ENCODE measurements at places on chromosomes 1 and 21. TPM values are rescaled to one million over a fixed set of nuclear protein-coding genes. Genes with fewer than 3 reads are reported as not detected.

The HSF2BP gene
- 0.16 TPM for polyA plus RNA-seq

The SPRR2B gene
- not detected for polyA plus RNA-seq

The STMN1 gene
- polyA plus RNA-seq, result 13.5 TPM

The HSPA6 gene
- polyA plus RNA-seq, result 0.63 TPM

The RGL1 gene
- polyA plus RNA-seq, result 5.6 TPM

The EDARADD gene
- 0.13 TPM for polyA plus RNA-seq

The TMCO4 gene
- polyA plus RNA-seq, result 6.8 TPM

- no peak for DNase-seq
Measured at GRCh38 chr1:50060279-50060678, 36.5 kb upstream of the AGBL4 start.

DNA sequence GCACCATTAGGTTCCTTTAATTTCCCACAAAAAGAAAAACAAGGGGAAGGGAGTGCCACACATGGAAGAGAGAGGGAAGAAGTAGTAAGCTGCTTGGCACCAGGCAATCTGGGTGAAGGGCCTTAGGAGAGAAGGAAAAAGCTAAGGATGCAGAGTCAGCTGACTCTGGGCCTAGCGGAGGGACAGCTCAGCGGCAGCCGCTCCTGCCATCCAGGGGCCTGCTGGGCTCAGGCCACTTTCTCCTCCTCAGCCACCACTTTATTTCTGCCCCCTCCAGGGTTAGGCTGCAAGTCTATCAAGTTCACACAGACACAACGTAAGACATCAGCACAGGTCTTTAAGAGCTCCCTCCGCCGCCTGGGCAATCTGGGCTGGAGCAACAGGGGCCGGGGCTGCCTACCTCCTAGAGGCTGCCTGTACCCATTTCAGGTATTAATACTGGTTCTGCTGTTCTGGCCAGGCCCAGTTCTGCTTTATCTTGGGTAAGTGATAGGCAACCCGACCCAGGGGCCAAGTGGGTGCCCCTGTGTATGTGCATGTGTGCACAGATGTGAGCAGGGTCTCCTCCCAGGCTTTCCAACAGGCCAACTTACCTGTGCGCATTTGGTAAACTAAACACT, 53.6 kb downstream of the SLC45A1 start:
- DNase-seq, result no peak

- DNase-seq, result peak; percentile 75
Measured at GRCh38 chr1:115641762-115642167, at the start of gene VANGL1. Gene VANGL1 (plus strand): TSS chr1:115641970. CDS start chr1:115651414, 9,444 bp downstream.

- no peak for DNase-seq
Measured at GRCh38 chr1:223289621-223290020, 74.4 kb downstream of the SUSD4 start.

- DNase-seq, result no peak
Measured at GRCh38 chr1:59432531-59433439, 135.9 kb downstream of the FGGY start.

DNA sequence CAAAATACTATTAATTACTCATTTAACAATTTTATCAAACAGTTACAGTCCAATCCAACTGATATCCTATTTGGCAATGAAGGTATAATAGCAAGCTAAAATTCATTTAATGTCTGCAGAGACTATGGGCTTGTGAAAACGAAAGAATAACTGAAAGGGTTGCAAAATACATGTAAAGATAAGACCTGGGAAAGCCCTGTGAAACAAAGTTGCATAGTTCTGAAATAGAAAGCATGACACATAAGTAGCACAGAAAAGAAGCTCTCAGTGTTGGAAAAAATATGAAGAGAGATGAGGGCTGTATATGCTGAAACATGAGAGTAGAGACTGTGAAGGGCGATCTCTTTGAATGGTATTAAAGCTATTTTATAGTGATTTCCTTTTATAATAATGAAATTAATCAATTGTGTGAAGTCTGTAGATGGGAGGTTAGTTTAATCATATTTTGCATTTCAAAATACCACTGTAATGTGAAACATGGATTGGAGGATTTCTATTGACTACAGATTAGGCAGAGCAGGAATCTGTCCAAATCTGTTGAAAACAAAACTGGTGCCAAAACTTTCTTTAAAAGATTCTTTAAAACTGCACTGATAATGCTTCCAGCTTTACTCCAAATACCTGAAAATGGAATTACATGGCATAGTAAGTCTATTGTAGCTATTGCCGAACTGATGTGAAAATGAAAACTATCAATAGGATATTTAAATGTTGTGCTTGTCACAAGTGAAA, 1518.9 kb upstream of the B3GALT2 start:
- DNase-seq, result no peak

- no peak for DNase-seq
Measured at GRCh38 chr1:184145083-184145482, 93.6 kb downstream of the TSEN15 start.

DNA sequence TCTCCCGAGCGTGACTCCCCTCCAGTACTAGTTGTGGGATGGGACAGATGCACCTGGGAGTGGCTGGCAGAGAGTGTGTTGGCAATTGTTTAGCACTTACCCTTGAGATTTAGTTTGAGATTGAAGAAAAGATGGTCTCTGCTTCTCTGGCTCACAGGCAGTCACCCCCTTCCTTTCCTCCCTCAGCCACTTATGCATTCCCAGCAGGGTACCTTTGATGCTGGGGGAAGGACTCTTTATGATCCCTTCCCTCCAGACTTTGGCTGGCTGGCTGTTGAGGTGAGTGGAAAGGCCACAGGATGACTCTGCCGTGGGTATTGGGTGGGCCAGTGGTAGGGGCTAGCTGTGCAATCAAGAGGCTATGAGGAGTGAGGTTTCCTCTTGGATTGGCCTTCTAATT, 236.8 kb downstream of the CAMTA1 start:
- DNase-seq, result no peak

GRCh38 chr1:71586030-71586429, 505.2 kb upstream of the ZRANB2 start:
- DNase-seq, result no peak

DNA sequence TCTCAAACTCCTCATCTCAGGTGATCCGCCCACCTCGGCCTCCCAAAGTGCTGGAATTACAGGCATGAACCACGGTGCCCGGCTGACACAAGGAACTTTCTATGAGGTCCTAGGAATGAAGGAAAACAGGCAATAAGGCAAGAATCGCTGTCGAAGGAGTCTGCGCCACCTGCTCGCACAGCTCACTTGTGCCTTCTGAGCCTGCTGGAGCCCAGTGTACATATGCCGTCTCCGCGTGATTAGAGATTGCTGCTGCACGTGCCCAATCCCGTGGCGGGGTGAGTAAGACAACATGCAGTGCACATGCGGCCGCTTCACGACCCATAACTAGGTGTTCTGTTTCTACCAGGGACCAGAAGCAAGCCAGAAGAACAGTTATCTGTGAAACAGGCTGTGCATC, 24.3 kb downstream of the H3-3A start:
- DNase-seq, result no peak

GRCh38 chr1:175015243-175015642, 8.0 kb downstream of the MRPS14 start:
- DNase-seq, result no peak

- no peak for DNase-seq
Measured at GRCh38 chr1:217953922-217954321, 322.8 kb downstream of the SPATA17 start.

DNA sequence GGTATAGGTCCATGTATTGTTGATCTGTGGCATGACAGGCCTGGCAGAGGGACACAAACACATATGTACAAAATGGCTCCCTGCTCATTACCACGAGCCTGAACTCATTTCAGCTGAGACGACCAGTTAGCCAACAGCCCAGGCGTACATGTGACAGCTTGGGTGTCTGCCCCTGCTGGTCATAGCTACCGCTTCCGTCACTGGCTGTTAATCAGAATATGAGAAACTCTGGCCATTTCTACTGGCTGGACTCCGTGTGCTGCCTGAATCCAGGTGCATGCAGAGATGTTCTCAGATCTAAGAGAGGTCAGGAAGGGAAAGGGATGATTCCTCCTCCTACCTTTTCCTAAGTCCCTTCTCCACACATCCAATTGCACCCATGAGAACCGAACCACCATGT, 144.5 kb downstream of the PBX1 start:
- no peak for DNase-seq

GRCh38 chr1:181341026-181341632, 142.2 kb upstream of the CACNA1E start:
- DNase-seq, result no peak

DNA sequence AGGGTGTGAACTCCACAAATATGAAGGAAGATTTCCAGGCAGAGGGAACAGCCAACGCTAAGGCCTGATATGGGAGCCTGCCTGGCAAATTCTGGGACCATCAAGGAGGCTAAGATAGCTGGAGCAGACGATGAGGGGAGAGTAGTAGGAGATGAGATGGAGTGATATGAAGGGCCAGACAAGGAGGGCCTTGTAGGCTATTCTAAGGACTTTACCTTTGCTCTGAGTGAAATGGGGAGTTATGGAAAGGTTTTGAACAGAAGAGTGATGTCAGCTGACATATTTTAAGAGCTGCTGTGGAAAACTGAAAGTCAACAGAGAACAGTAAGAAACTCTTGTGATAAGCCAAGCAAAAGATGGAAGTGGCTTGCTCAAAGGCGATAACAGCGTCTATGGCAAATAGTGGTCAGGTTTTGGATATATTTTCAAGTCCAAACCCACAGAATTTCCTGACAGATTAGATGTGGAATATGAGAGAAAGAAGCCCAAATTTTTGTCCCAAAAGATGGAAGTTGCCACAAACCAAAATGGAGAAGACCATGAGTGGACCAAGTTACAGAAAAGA, 2.1 kb upstream of the TP53BP2 start:
- DNase-seq, result no peak

- DNase-seq, result no peak
Measured at GRCh38 chr1:79044974-79045650, 38.6 kb upstream of the ADGRL4 start.

- no peak for DNase-seq
Measured at GRCh38 chr1:91712981-91713841, 172.7 kb downstream of the TGFBR3 start.

- no peak for DNase-seq
Measured at GRCh38 chr1:84584126-84584525, 9.9 kb upstream of the CTBS start.

- DNase-seq, result no peak
Measured at GRCh38 chr21:37803101-37803651, 113.1 kb downstream of the KCNJ6 start.

GRCh38 chr1:70376196-70376595, 21.7 kb upstream of the ANKRD13C start:
- no peak for DNase-seq
